ENCODE measurements at places on chromosomes 11 and 22.

- DNase-seq: peak; percentile 87
Observed at GRCh38 chr11:10302744-10303557, 1.9 kb upstream of the ADM start.

DNA sequence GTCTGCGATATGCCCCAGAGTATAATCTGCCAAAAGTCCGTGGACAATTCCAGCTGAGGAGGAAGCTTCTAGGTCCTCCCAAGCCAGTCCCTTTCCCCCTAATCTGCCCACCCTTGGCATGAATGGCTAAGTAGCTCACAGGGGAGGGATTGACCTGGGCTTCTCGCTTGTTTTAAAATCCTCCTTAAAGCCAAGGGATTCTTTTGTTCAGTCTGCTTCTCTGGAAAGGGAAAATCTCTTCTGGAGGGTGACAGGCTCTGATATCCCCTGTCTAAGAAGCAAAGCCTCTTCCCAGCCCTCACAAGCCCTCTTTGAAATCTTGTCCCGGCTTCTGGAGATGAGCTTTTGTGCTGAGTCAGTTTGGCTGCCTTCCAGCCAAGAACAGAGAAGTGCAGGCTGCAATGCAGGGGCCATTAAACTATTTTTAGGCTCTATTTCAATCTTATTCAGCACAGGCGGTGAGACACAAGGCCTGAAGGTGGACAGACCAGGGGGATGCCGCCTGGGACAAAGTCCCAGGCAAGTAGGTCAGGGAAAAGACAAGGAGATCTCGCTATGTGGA, 23.9 kb downstream of the NEFH start:
- peak; percentile 64 for DNase-seq

DNA sequence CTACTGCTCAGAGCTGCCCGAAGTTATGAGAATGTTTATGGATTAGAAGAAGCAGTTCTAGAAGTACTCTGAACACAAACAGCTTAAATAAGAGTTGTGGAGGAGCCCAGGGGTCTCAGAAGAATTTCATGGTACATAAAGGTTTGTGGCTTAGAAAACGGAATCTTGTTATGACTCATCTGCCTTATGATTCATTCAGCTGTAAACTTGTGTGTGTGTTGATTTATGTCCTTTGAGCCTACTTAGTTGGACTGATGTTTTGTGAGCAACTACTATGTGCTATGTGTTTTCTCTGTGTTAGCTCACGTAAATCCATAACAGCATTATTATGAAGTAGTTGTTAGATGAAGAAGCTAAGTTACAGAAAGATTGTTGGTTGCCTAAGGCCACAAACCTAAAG, 203.7 kb downstream of the PGR start:
- no peak for DNase-seq

GRCh38 chr22:43377896-43378704, 33.7 kb upstream of the MPPED1 start:
- DNase-seq: no peak

DNA sequence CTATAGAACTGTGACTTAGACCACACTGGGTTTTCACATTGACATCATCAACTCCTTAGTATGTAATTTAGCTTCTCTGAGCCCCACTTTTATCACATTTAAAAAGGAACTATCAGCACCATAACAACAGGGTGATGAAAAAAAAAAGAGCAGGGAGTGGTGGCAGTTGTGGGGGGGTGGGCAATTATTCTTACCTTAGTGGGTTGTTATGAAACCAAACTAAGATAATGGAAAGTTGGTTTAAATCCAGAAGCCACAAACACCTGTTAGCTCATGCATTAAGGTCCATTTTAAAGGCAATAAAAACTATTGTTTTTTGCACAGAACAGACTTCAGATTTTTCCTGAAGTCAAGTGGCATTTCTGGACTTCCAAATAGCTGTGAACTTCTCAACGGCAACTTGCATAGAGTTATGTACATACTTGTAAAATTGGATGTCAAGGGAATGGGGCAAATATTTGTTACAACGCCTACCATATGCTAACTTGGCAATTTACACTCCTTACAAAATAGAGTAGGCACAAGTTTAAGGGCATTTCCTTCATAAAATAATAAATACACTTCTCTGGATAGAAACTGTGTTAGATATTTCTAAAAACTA, 793.6 kb downstream of the DLG2 start:
- no peak for DNase-seq

DNA sequence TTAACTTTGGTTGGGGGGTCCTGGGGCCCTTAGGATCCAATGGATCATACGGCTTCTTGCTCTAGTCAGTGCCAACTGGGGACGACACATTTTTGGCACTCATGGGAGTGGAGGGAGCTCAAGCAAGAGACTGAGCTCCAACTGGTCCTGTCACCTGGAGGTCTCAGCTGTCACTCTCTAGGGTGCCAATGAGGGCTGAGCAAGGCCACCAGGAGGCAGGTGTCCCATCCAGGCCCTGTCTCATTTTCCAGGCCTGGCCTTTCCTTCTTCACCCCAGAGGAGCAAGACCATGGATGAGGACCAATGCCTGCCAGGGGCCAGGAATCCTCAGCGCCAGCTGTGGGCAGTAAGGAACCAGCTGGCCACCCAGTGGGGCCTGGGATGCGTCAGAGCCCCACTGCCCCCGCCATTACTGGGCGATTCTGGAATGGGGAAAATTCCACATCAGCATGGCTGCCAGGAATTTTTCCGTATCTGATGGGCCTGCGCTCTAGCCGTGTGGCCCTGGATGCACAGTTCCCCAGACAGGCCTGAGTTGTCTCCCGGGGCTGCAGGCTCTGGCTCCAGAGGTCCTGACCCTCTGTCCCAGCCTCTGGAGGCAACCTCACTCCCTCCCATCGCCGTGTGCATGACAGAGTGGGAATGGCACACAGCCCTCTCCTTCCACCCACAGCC, 669 bp upstream of the GAL3ST1 start:
- peak; percentile 60 for DNase-seq

- DNase-seq: no peak
Observed at GRCh38 chr22:23203452-23204124, 23.3 kb downstream of the BCR start.

DNA sequence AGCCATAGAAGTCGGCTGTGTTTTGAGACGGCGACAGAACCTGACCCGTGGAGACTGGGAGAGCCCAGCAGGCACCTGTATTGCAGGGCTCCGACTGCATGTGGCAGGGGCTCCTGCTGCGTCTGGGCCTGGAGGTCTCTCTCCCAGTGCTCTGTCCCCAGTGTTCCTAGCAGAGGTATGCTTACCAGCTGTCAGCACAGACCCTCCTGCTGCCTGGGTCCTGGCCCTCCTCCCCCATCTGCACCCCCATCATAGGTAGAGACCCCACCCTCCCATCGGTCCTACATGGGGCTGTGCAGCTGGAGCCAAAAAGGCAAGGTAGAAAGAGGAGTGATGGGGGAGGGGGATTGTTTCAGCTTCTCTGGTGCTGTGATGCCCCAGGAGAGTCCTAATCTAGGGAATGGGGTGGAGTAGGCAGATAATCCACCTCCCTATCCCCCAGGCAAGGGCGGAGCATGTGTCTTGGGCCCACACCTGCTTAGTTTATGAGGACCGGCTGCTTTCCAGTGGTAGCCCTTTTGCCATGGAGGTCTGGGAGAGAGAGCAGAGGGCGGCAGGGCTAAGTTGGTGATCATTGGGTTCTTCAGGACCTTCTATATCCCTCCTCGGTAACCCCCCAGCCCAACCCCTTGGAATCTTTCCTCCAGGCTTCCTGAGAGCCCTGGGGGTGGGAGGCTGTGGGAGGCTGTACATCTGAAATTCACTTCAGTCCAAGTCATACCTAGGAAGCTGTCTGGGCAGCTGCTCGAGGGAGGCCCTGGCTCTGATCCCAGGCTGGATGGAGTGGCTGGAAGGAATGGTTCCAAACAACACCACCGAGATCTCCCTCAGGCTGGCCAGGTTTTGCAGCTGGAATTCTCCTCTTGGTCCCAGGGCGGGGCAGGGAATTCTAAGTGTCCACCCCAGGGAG, 5.3 kb downstream of the SLC7A4 start:
- DNase-seq: no peak

DNA sequence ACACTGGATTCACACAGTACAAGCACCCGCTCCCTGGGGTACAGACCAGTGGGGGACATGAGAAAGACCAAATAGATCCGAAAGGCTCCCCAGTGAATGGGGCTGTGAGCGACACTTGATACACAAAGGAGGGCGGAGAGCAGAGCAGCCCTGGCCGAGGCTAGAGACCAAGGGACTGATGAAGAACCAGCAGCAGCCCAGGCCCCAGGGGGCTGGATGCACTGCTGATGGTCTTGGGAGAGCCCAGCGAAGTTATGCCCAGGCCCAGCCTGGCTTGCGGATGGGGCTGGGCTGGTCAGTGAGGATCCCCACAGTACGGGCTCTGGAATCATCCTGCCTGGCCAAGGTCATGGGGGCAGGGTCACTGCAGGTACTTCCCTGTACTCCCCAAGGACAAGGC, 23.2 kb downstream of the ARHGAP1 start:
- no peak for DNase-seq

DNA sequence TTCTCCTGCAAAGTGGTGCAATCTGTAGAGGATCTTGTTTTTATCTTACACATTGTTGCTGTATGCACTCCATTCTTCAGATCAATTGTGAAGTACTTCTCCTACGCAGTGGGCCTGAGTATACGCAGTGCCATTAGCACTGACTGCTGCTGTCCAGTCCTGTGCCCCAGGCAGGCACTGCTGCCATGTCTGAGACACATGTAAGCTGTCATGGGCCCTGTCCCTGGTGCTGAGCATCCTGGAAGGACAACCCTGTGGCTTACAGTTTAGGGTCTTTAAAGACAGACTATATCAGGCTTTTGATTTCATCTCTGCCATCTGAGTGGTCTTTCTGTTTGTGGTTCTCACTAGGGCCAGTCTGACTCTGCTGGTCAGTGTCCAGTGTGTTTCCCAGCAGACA, 44.8 kb upstream of the PTPN5 start:
- no peak for DNase-seq

- DNase-seq: no peak
Observed at GRCh38 chr11:86497310-86497709, 122.6 kb downstream of the CCDC81 start.

DNA sequence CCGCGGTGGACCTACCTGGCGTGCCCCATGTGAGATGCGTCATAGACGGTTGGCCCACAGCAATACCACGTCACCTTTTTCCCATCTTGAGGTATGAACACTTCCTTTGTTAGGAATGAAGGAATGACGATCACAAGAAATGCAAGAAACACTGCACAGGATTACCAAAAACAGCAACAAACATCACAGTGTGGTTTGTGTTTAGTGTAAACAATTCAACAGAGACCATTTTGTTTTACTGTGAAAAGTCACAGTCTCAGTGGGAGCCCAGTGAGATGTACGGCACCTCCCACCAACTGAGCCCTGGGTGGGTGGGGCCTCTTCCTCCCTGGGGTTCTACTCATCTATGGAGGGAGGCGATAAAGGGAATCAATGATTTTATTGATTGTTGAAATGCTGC, 16.3 kb downstream of the CARS1 start:
- DNase-seq: no peak

DNA sequence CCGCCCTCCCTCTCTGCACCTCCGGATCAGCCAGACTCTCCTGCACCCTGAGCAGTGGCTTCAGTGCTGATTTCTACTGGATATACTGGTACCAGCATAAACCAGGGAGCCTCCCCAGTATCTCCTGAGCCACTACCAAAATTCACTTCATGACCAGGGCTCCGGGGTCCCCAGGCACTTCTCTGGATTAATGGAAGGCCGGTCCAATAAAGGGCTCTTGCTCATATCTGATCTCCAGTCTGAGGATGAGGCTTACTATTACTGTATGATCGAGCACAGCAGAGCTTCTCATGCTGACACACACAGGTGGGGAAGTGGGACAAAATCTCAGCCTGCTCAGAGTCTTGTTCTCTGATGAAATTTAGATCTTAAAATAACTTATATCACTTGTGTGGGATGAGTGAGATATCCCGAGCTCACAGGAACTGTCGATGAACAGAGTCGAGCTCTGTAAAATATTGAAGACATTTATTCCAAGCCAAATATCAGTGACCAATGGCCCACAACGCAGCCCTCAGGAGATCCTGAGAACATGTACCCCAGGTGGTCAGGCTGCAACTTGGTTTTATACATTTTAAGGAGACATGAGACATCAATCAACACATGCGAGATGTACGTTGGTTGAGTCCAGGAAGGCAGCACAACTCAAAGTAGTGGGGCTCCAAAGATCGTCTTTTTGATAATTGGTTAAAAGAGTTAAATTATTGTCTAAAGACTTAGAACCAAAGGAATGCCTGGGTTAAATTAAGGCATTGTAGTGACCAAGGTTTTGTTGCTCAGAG, 93.0 kb upstream of the TOP3B start:
- peak; percentile 38 for DNase-seq

- no peak for DNase-seq
Observed at GRCh38 chr11:61574611-61575010, 6.3 kb downstream of the SYT7 start.
